ENCODE measurements at places on chromosomes 16 and 17.

- no peak for DNase-seq
Observed at GRCh38 chr17:77404812-77405581, 264.2 kb downstream of the SEC14L1 start.

- DNase-seq: no peak
Observed at GRCh38 chr16:55559933-55560516, 6.5 kb upstream of the CAPNS2 start.

DNA sequence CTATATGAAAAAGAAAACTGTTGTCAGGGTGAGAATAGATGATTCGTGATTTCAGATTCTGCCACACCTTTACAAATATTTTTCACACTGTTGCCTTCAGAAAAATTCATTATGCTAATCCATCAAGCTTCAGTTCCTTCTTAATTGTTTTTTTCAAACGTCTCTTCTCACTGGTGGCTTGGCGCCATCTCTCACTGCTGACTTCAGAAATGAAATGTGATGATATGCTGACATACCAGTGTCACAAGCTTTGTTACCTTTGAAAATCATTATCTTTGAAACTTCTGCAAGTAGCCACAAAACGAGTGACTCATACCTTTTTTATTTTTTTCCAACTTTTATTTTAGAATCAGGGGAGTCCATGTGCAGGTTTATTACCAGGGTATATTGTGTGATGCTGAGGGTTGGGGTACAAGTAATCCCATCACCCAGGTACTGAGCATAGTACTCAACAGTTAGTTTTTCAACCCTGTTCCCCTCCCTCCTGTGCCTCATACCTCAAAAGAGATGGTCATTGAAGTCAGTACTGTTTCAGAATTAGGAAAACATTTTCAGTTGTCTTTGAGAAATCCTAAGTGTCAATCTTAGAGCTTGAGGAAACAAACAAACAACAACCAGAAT lies 14.0 kb upstream of the KRT222 start:
- DNase-seq: no peak

- DNase-seq: no peak
Observed at GRCh38 chr16:89120281-89120680, 26.6 kb downstream of the ACSF3 start.

DNA sequence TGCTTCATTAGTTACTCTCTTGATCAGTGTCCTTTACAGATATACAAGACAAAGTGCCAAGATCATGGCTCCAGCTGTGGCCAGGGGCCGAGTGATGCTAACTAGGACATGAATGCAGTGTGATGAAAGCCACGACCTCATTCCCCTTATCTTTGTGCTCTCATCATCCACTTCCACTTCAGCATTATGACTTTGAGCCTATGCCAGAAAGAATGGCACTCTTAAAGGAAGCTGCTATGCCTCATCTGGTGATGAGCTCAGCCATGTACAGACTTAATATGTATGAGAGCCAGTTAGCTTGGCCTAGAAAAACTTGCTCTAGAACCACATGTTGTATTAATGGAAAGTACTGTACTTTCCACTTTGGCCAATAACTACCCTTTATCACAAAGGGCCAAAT lies 179.1 kb downstream of the TOX3 start:
- no peak for DNase-seq

- DNase-seq: no peak
Observed at GRCh38 chr16:16163571-16163970, 59.7 kb downstream of the ABCC6 start.

DNA sequence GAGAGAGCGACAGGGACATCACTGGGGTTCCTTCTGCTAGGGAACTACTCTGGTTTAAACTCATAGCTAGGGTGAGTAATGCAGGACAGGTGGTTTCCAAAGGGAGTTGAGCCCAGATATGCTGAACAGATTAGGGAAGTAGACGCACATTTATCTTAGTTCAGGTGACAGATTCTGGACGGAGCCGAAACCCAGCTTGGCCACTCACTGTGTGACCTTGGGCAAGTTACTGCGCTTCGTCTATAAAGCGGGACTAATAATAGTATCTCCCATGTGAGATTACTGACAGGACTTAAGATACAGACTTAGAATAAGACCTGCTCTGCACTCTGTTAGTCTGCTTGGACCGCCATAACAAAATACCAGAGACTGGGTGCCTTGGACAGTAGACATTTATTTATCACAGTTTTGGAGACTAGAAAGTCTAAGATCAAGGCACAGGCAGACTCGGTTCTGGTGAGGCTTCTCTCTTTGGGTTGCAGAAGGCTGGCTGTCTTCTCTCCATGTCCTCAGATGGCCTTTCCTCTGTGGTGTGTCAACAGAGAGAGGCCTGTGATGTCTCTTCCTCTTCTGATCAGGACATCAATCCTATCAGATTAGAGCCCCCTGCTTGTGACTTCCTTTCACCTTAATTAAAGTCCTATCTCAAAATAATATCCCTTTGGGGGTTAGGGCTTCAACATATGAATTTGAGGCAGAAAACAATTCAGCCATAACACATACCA lies 12.1 kb downstream of the SCNN1G start:
- DNase-seq: no peak

GRCh38 chr16:79628501-79628975 lies 28.0 kb upstream of the MAF start:
- no peak for DNase-seq

- DNase-seq: no peak
Observed at GRCh38 chr16:21239646-21240045, 6.1 kb downstream of the ANKS4B start.

GRCh38 chr16:20611975-20612481 lies 35.9 kb upstream of the ACSM2B start:
- no peak for DNase-seq

DNA sequence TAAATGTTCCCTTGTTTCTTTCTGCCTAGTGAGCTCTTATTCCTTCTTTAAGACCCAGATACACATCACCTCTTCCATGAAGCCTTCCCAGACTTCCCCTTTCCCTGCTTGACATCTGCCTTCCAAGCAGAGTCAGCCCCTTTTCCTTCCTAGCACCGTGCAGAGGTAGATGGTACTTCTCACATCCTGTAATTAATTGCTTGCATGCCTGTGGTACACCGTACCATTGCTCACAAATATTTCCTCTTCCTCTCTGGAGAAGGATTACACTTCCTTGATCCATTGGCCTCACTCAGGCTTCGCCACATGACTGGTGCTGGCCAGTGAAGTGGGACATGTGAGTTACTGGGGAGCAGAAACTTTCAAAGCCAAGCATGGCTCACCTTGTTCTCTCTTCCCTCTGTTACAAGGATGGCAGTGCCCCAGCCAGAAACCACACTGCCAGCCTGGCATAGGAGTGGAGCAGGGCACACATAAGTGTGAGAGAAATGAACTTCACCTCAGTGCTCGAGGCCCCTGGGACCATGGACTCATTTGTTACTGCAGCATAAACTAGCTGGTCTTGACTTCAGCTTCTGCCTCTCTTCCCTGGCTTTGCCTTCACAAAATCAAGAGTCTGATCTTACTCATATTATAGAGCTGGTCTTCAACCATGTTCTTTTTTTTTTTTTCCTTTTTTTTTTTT lies 44.0 kb downstream of the SOST start:
- no peak for DNase-seq

DNA sequence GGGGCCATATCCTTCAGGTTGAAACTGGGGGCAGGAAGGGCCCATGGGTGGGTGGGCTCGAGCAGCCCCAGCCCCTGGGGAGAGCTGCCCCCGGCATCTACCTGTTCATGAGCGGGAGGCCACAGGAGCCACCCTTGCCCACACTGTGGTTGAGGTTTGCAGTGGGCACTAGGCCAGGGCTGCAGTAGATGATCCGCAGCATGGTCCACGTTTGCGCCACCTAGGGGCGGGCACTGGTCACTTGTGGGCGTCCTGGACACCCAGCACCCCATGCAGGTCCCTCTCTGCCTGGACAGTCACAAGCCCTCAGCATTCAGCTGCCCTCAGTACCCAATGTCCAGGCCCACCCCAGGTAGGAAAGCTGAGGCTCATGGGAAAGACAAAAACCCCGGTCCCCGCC lies 1.8 kb upstream of the JMJD8 start:
- DNase-seq: no peak

DNA sequence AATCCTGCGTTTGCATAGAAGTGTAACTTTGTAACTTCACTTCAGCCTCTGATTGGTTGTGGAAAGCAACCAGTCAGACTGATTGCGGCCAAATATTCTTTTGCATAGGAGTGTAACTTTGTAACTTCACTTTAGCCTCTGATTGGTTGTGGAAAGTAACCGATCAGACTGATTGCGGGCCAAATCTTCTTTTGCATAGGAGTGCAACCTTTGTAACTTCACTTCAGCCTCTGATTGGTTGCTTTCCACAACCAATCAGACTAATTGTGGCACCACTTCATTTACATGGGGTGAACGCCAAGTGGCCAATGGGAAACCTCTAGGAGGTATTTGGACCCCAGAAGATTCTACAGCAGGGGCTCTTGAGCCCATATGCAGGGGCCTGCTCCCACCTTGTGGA lies 1.8 kb upstream of the TMEM98 start:
- DNase-seq: no peak
